Activated T-helper 1 cell treated with anti-CD3 and anti-CD28 coated beads, Interleukin-2, amount 50 U/mL, for 16 hours (primary cell): ENCODE measurements at places on chromosomes 16 and 17.
A peak's percentile ranks its signal among the peaks of the same experiment; 100 is the strongest.

- no peak for DNase-seq
Observed at GRCh38 chr17:60481604-60482003, 44.4 kb downstream of the APPBP2 start.

DNA sequence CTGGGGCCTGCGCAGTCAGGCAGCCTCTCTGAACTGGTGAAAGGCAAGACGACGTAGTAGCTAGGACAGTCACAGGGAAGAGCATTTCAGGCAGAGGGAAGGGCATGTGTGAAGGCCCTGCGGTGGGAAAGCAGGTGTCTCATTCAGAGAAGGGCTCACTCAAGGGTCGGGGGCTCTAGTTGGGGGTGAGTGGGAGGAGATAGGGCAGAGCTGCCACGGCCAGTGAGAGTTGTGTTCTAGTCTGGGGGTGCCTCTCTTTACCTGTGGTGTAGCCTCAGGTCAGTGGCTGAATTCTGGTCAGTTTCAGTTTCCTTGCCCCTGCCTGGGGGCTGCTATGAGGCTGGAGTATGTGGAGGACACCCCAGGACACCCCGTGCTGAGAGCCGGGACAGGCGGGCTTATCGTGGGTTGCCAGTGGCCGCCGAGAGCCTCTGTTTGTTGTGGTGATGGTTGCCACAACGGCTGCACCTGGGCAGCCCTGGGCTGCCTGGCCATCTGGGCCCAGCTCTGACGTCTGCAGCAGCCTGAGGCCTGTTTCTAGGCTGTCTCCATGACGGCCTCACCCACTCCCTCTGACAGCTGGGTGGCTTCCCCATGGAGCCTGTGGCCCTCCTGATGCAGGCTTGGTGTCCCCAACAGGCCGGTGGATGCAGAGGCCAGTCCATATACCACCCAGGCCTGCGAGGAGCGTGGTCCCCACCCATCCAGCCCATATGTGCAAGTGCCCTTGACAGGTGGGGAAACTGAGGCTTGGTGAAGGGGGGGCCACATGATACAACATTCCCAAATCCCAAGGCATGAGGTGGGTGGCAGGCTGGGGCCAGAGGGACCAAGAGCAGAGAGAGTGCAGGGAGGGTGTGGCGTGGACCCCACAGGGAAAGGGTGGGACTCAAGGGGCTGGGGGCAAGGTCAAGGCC lies 10.8 kb downstream of the MAP2K3 start:
- no peak for DNase-seq

- no peak for DNase-seq
Observed at GRCh38 chr17:80354336-80354735, 60.6 kb upstream of the ENDOV start.

GRCh38 chr17:65020284-65020683 lies 36.3 kb downstream of the GNA13 start:
- no peak for DNase-seq

DNA sequence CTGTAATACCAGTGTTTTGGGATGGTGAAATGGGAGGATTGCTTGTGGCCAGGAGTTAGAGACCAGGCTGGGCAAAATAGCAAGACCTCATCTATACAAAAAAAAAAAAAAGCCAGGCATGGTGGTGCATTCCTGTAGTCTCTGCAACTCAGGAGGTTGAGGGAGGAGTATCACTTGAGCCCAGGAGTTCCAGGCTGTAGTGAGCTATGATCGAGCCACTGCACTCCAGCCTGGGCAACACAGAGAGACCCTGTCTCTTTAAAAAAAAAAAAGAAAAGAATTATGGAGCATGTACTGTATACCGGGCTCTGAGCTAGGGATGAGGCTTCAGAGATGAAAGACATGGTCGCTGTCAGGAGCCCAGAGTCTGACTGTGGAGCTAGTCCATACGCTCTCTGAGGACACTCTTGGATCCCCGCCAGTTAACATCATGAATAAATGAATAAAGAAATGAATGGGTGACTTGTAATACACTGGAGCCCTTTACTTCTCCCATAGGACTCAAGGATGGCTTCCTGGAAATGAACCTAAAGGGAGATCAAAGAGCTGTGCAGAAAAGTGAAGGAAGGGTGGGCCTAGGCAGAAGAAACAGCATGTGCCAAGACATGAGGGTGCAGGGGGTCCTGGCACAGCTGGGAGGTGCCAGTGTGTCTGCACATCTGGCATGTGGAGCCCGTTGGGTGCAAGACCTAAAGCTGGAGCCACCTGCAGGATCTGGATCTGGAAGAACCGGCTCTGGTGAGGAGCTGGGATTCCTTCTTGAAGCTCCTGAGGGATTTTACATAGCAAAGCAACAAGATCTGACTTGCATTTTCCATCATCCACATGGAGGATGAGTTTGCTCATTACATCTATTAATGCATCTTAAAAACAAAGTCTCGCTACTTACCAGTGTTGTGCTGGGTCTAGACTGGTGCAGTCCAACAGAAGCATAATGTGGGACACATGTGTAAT lies 120.4 kb downstream of the IRX3 start:
- no peak for DNase-seq

- DNase-seq, result no peak
Observed at GRCh38 chr16:609984-610383, 20.1 kb downstream of the RAB40C start.

GRCh38 chr16:4207229-4207628 lies 34.7 kb downstream of the SRL start:
- DNase-seq, result no peak

DNA sequence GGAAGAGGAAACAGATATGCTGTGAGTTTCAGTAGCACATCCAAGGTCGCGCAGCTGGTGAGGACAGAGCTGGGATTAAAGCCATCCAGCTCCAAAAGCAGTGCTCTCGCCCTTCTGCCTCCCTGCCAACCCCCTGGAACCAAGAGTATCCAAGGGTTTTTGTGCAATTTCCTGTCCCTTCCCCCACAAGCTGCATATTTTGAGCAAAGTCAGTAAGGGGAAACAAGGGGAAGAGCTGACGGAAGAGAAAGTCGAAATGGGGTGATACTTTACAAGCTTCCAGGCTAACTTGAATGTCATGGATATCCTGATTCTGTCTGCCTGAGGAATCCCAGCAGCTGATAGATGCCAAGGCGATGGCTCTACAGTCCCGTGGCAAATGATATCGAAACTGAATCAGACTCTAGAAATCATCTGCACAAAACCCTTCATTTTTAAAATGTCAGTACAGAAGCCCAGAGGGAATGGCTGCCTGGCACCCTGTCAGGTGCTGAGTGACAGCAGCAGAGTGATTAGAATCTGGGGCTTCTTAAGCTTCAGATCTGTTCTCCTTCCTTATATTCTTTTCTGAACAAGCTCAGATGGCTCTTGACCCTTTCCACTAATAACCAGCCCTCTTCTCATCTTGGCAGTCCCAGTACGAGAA lies 42.9 kb upstream of the TEKT3 start:
- no peak for DNase-seq

GRCh38 chr16:18788828-18789514 lies 1.2 kb downstream of the RPS15A start:
- no peak for DNase-seq

DNA sequence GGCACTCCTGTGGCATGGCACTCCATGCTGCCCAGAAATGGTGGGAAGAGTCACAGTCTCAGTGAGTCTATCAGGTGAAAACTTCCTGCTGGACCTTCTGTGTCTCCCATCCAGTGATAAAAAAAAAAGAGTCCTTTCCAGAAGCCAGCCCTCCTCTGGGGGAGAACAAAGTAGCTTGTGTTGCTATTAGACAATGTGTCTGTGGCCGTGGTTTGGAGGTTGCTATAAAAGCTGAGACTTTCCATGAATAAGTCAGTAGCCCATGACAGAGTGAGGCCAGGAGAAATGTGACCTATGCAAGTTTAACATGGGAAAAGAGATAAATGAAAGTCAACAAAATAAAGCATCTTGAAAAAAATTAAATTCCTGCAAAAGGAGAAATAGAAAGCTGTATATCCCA lies 250.7 kb upstream of the MON1B start:
- no peak for DNase-seq

DNA sequence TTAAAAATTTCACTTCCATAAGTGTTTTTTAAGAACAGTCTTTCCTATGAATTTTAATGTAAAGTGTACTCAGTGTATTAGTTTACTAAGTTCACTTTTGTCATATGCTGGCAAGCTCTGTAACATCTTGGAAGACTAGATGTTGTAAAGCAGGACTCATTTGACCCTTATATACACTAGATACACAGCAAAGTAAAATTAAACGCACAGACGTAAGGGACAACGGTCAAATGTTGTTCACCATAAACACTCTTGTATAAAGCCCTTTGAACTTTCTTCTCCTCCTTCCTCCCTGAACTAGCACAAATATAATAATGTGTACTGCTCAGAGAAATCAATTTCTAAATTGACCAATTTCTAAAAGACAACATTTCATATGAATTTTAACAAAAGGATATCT lies 7.0 kb upstream of the GOT2 start:
- no peak for DNase-seq

- no peak for DNase-seq
Observed at GRCh38 chr16:71727551-71728324, 3.2 kb upstream of the PHLPP2 start.

DNA sequence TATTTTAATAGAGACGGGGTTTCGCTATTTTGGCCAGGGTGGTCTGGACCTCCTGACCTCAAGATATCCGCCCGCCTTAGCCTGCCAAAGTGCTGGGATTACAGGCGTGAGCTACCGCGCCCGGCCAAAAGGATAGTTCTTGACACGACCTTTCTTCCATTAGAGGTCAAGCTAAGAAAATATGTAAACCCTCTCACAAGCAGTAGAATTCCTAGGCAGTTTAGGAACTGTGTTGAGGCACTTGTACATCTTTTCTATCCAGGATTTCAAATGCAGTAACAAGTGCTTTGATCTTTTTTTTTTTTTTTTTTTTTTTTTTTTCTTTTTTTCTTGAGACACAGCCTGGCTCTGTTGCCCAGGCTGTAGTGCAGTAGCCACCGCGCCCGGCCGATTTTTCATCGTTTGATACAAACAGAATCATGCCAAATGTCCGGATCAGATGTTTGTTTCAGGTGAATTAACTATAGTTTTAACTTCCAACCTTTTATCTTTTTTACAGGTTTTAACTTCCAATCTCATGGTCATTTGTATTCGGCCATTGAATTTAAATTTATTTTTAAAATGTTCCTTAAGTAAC lies 1.5 kb upstream of the ARL6IP1 start:
- no peak for DNase-seq

DNA sequence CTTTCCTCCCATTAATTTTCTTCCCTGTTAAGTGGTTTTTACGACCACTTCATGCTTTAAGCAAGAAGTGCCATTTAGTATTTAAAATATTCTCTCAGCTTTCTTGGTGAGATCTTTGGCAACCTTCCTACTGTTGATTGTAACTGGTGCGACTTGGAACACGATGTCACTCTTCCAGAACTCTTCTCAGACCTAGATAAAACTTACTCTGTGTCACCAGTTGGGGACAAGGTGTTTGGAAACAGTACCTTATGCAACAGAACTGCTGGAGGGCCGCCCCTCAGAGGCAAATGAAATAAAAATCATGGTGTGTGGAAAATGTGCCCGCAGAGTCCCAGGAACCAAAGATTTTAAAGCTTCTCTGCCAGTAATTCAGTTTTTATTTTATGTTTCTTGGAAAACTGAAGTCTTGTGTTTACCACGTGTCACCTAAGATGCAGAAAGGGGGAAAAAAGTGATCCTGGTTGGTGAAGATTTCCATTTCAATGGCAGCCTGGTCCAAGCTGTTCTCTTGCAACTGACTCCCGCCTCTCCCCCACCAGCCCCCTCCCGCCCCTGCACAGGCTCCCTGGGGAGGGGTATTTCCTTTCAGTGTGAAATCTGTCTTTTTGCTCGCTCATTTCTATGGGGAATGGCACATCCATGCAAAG lies 7.2 kb upstream of the HSD11B2 start:
- DNase-seq, result no peak

- no peak for DNase-seq
Observed at GRCh38 chr17:14042411-14042810, 26.9 kb upstream of the COX10 start.

DNA sequence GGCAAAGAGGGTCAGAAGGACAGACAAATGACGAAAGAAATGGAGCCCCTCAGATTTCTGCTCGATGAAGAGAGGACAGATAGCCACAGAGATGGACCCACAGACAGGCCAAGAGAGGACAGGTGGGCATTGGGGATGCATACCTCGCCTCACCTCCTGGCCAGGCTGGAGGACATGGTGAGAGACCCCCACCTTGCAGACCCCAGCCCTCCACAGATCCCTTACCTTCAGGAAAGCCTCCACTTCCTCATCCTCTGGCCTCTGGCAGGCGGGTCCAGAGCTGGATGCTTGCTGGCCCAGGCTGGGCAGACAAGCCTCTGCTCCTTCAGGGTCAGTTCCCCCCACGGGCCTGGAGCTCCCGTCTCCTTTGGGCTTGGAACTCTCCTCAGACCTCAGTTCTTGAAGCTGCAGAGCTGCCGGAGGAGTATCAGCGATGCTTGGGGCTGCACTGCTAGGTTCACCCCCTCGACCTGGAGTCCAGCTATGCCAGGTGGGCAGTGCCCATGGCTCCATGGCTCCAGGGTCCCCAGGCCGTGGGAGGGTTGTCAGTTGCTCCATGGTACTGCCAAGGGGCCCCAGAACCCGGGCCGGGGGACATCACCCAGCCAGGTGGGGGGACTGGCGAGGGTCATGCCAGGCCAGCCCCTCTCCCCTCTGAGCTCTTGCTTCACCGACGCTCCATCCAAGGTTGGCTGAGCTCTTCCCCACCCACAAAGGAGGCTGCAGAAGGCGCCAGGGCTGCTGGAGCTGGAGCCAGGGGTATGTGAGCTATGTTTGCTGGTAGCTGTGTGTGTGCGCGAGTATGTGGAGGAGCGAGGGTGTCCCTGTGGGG lies 1.0 kb downstream of the TSPOAP1 start:
- no peak for DNase-seq

DNA sequence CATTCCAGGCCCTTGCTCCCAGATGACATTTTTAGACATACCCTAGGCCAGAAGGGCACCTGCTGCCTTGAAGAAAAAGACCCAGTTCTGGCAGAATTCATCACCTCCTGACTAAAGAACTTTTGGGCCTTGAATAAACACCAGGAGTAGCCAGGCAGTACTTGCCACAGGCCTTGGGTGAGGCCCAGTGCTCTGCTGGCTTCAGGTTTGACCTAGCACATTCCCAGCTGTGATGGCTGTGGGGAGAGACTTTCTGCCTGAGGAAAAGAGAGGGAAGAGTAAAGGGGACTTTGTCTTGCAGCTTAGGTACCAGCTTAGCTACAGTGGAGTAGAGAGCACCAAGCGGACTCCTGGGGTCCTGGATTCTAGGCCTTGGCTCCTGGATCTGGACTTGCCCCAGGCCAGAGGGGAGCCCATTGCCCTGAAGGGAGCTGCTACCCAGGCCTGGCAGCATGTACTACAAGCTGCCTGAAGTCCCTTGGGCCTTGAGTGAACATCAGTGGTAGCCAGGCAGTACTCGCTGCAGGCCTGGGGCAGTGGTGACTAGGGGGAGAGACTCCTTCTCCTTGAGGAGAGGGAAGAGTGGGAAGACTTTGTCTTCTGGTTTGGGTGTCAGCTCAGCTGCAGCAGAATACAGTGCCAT lies 44.3 kb downstream of the ABCA8 start:
- DNase-seq, result no peak

GRCh38 chr17:43994272-43995149 lies 9.9 kb upstream of the NAGS start:
- peak; percentile 38 for DNase-seq

DNA sequence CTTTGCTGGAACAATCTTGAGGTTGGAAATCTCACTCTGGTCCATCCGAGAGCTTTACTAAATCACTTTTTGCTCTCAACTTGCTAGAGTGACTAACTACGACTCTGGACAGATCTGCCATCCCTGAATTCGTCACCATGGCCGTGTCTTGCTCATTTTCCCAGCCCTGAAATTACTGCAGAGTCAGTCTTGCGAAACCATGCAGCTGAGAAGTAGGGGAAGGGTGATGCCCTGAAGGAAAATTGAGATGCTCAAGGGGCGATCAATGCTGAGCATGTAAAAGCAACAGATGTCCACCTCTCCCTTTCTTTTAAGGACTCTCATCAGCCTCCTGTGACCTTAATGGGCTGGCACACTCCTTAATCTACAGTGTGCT lies 18.8 kb downstream of the PCTP start:
- no peak for DNase-seq
